ENCODE measurements at places on chromosomes 11 and 22. TPM values are rescaled to one million over a fixed set of nuclear protein-coding genes. Genes with fewer than 3 reads are reported as not detected.

Gene FZD4
- 29.6 TPM for total RNA-seq

Gene MS4A2
- not detected for total RNA-seq

Gene MRGPRX3
- total RNA-seq: not detected

Gene KDM4D
- total RNA-seq: 0.36 TPM

Gene IGSF22
- total RNA-seq: not detected

Gene OR5A1
- total RNA-seq: not detected

Gene PLEKHB1
- total RNA-seq: 2.5 TPM

Gene MMP13
- not detected for total RNA-seq

Gene AQP11
- 3.0 TPM for total RNA-seq

Gene LRRN4CL
- total RNA-seq: 4.9 TPM

Gene SORL1
- 11.8 TPM for total RNA-seq

Gene MADD
- 18.5 TPM for total RNA-seq

Gene F2
- not detected for total RNA-seq

Gene PTGDR2
- total RNA-seq: 0.07 TPM

Gene GSTT2B
- total RNA-seq: 1.3 TPM

Gene PNPLA2
- 43.5 TPM for total RNA-seq

Gene LINC01488
- not detected for total RNA-seq

Gene ELMOD1
- 1.1 TPM for total RNA-seq

Gene RASL10A
- total RNA-seq: not detected

Gene ENDOD1
- 112 TPM for total RNA-seq

Gene OR2D2
- total RNA-seq: 0.13 TPM

Gene PDE2A
- 5.2 TPM for total RNA-seq
